Right forelimb (tissue), 1 donor: ENCODE measurements at places on chromosomes 6 and 20.

GRCh38 chr20:54223285-54223684, 15.4 kb downstream of the PFDN4 start:
- no peak for DNase-seq

DNA sequence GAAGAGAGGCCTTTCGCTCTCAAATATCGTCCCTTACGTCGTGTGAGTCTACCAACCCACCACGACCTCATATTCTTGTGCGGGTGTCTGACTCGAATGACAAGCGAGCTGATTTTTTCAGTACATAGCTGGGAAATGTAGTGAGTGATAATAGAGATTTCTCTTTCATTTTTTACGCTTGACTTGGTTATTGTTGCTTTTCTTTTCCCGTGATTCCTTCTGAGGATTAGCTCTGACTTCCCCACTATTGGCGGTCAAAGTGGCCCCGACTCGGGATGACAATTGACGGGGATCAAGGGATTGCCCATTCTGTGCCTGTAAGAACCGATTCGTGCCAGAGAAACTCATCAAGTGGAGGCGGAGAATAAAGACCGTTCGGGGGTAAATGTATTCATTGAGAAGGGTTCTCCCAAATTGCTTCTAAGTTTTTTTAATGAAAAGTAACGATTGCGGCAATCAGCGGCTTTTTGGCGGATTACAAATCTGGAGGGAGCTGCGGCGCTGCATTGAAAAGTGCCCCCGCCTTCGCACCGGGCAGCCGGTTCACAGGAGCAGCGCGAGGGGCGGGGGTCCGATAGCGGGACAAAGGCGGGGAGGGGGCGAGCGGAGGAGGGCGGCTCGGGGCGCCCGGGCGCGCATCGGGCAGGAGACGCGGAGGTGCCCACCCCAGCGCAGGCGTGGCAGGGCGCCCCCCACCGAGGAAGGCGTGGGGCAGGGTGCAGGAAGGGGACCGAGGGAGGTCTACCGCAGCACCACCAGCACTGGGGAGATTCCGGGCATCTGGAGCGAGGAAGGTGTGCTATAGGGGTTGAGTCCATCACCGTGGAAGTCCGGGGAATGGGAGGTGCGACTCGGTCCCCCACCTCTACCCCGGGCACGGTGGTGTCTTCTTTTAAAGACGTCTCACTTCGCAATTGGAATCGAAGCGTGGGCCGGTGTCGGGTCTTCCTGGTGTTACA, 44.5 kb upstream of the OSTM1 start:
- peak; percentile 57 for DNase-seq

DNA sequence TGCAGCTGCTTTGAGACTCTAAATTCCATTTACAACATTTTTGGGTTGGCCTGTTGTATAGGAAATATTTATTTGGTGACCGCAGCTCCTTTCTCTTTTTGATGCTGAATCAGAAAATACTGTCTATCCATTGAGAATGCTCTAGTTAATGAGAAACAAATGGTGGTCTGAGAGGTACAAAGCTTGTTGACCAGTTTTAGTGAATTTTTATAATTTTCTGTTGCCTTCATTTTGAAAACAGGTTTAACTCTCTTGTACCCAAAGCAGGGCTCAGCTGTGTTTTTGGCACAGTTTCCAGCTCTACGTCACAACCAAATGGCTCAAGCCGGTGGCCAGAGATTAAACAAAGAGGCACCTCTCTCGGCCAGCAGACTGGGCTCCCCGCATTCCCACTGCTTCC, 113.2 kb downstream of the FNDC1 start:
- DNase-seq = no peak

DNA sequence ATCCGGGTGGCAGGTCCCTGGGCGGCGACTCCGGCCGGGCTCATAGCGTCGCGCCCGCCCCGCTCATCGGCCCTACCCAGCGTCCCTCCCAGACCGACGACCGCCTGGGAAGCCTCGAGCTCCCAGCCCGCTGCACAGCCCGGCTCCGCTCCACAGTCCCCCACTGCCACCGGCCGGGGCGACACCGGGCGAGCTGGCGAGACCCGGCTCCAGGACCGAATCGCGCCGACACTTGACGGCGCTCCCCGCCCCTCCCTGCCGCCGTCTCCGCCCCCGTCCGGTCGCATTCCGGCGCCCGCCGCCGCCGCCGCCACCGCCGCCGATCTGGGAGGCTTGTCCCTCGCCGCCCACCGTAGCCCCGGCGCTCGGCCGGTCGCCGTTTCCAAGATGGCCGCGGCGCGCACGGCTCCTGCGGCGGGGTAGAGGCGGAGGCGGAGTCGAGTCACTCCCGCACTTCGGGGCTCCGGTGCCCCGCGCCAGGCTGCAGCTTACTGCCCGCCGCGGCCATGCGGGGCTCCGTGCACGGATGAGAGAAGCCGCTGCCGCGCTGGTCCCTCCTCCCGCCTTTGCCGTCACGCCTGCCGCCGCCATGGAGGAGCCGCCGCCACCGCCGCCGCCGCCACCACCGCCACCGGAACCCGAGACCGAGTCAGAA, at the start of gene MAP3K4:
MAP3K4 (plus strand) TSS at position 364 of the 655 bp plus-strand sequence; CDS start at position 527, 163 bp downstream.
- DNase-seq = peak; percentile 90

- DNase-seq = no peak
Measured at GRCh38 chr20:46206992-46207549, 89.0 kb downstream of the CD40 start.

- no peak for DNase-seq
Measured at GRCh38 chr6:137033828-137034227, 10.9 kb downstream of the IL20RA start.

GRCh38 chr20:5780846-5781217, 30.6 kb downstream of the SHLD1 start:
- no peak for DNase-seq
